ENCODE measurements at places on chromosomes 1 and 21.
A peak's percentile ranks its signal among the peaks of the same experiment; 100 is the strongest.

- no peak for DNase-seq
Measured at GRCh38 chr1:67484492-67484891, 54.3 kb upstream of the SERBP1 start.

GRCh38 chr1:222105393-222105737 is 363.5 kb upstream of the DUSP10 start:
- DNase-seq: no peak

- no peak for DNase-seq
Measured at GRCh38 chr1:58442114-58442513, 104.4 kb downstream of the OMA1 start.

DNA sequence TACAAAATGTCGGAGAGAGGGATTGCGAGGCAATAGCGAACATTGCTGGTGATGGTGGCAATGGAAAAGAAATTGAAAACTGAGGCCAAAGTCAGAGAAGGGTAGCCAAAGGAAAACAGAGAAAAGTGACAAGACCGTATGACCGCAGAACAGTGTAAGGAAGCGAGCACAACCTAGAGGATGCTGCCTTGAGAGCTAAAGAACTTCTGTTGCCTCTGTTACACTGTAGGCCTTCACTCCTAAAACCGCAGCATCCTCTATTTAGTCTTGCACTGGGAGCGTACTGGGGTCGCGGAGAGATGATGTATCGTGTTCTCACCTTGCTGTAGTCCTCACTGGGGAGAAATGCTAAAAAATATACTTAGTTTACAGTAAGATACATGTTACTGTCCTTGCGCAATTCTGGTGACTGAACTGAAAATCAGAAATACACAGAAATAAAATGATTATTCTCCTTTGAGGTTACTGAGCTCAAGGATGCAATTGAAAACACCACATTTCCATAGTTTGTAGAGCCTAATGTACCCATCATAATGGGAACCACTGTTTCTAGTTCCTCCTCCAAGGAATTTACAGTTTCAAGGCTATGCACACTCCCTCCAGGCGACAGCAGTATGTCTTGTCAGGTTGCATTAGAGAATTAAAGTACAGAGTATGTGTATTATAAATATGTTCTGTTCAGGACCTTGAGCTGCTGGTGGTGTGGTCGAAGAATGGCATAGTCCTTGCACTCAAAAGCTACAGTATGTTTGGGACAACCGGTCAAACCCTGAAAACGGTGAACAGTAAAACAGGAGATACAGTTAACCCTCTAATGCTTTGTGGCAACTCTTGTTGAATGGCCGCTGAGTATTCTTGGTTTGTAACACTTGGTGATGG is 1.3 kb downstream of the NEK7 start:
- DNase-seq: no peak

- DNase-seq: no peak
Measured at GRCh38 chr1:5913078-5913845, 79.0 kb downstream of the NPHP4 start.

GRCh38 chr21:33071770-33072306 is 1.9 kb downstream of the OLIG1 start:
- no peak for DNase-seq

DNA sequence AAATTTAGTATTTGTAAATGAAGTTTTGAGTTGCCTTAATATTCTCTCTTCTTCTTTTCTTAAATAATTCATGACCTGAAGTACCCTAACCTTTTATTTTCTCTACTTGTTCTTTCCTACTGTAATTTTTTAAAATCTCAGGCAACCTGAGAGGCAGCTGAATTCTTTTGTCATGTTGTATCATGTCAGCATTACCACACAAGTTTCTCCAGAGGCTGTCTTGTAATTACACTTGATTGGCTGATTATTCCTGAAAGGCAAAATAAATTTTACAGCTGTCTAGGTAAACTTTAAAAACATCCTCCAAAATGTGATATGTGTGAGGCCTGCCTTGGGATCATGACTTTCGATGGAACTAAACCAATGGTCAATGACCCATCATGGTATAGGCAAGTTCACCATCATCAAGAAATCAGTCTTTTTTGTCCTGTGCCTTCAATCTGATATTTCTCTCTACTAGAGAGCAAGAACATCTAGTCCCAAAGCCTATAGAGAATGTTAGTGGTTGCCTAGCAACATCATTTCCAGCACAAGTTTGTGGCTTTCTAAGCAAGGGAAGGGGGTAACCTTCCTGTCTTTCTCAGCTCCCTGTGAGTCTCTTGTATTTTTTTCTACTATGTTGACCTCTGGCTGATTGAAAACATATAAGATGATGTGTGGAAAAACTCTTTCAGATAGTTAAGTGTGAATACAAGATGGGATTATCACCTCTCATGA is 115.5 kb downstream of the GABPA start:
- no peak for DNase-seq

DNA sequence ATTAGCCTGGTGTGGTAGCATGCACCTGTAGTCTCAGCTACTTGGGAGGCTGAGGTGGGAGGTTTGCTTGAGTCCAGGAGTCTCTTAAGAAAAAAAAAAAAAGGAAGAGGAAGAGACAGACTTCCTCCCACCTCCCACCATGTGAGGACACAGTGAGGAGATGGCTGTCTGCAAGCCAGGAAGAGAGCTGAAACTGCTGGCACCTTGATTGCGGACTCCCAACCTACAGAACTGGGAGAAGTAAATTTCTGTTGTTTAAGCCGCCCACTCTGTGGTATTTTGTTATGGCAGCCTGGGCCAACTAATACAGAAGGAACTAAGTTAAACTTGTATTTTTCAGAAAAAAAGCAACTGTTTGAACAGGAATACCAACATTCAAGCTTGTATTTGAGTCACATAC is 21.7 kb downstream of the DOP1B start:
- DNase-seq: no peak

DNA sequence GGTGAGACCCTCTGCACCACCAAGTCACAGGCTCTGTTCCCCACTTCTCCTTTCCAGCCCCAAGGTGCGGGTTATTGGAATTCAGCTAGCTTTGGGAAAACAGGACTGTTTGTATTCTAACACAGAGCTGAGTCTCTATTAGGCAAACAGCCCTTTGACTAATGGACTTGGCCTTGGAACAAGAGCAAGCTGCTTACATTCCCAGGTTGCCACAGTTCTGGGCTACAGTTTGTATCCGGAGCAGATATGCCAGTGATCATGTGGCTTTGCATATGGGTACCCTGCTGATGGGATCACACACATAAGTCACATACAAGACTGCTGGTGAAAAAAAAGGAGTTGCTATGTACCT is 110.5 kb upstream of the COA6 start:
- DNase-seq: no peak

DNA sequence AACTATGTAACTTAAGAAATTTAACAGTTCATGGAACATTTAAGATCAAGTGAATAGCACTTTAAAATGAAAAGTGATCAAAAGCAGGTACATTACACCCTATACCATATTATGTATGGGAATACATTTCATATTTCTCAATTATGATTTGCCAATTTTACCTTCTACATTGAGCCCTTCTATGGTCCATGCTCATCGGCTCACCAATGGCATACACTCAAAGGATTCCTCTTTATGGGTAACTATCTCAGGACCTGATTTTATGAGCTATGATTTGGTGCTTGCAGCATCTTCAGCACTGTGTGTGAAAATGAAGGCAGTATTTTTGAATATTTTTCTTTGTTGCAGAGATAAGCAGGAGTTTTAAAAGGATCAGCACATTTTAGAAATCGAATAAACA is 33.5 kb downstream of the FUBP1 start:
- no peak for DNase-seq

DNA sequence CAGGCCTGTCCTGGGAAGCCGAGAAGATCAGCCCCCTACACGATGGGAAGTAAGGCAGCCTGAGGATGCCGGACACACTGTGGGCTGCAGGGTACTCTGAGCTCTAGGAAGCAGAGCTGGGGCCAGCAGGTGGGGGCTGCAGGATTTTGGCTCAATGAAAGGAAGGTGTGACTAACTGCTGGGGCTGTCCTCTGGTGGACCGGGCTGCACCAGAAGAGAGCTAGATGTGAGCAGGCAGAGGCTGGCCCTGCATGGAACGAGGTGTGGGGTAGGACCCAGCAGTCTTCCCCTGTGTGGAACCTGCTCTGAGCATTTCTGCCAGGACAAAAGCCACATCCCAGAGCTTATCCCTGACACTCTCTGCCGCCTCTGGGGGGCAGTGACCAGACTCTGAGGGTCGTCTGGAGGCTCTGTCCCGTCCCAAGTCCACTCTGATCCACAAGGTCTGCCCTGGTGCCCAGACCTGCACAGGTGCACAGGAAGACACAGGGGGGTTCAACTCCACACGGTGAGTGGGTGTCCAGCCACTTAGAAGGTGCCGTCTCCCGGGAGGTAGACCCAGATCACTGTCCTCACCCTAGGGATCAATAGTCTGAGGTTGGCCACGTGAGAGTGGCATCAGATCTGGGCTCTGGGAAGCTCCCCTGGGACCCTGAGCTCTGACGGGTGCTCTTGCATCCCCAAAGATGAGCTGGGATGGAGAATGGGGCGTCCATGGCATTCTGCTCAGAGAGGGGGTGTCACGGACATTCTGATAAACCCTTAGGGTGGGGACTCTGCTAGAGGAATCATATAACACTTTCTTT is 187.6 kb upstream of the VAMP3 start:
- DNase-seq: no peak

DNA sequence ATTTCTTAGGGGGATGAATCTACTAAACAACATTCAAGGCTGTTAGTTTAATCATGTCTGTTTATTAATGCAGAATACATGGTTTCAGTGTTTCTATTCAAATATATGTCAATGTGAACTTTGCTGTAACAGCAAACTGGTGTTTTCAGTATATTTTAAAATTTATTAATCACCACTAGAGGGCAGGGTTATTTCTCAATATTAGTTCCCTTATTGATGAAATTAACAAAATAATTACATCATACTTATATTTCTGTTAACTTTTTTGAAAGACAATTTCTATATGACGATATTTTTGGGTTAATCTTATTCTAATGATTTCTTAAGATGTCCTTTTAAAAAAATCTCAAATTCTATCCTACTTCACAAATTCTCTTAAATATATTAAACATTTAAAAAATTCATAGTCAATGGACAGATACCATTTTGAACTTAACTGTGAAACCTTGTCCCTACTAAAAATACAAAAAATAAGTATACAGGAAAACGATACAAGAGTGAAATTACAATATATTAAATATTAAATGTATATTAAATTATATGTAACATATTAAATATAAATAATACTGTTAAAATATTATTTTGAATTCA is 1034.1 kb upstream of the PRMT6 start:
- DNase-seq: no peak

DNA sequence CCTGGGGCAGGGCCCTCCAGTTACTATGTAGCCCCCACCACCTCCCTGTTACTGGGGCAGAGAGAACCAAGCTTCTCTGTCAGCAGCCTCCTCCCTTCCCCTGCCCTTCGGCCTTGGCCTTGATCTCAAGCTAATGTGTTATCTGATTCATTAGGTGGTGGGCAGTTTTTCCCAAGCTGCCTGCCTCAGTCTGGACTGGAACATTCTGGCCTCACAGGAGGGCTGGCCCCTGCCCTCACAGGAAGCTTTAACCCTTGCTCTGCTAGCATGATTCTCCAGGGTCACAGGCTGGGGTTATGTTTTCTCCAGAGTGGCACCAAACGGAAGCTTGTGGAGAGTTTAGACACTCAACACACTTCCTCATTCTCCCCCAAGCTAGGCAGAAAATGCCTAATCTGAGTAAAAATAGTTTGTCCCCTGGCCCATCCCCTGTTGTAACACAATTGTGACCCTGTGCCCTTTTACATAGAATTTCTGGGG is 37.2 kb upstream of the SLC6A9 start:
- no peak for DNase-seq

GRCh38 chr1:24373044-24373443 is 40.5 kb downstream of the STPG1 start:
- DNase-seq: peak; percentile 6

GRCh38 chr1:119285482-119285881 is 83.1 kb upstream of the HAO2 start:
- DNase-seq: no peak

- no peak for DNase-seq
Measured at GRCh38 chr1:221415651-221416050, 326.2 kb downstream of the DUSP10 start.

DNA sequence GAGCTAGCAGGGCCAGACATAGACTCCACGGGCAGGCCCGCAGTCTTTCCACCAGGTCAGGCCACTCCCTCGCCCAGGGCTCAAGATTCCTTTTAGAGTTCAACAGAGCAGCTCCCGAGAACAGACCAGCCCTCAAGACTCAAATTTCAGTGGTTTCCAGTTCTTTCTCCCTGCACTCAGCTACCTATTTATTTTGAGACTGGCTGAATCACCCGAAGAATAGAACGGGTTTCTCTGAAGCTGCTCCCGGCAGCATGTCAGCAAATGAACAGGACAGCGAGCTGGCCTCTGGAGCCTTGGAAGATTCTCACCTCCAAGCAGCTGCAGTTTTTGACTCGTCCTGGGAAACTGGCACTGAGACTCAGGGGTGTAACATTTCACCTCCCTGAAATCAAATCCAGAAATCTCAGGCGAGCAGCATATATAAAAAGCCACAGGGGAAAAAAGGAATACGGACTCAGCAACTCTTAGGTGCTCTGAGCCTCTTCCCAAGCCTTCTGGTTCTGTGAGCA is 177.9 kb downstream of the CLIC6 start:
- DNase-seq: no peak

DNA sequence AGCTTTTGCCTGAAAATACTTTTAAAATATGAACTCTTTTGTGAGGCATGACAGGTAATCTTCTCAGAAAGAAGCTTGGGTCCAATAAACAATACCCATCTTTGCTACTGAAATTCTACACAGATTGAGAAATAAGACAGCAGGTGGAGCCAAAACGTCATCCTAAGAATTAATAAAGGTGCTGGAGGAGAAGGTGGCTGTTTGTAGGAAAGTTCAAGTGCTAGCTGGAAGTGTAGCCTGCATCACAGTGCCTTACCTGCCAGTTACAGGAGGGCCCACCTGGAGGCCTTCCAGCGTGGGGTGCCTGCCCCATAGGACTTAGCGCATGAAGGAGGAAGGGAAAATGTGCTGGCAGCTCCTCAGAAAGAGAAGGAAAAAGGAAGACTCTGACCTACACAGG is 93.7 kb downstream of the TTC3 start:
- no peak for DNase-seq

- DNase-seq: peak; percentile 71
Measured at GRCh38 chr1:54335011-54335754, 71.0 kb downstream of the SSBP3 start.

DNA sequence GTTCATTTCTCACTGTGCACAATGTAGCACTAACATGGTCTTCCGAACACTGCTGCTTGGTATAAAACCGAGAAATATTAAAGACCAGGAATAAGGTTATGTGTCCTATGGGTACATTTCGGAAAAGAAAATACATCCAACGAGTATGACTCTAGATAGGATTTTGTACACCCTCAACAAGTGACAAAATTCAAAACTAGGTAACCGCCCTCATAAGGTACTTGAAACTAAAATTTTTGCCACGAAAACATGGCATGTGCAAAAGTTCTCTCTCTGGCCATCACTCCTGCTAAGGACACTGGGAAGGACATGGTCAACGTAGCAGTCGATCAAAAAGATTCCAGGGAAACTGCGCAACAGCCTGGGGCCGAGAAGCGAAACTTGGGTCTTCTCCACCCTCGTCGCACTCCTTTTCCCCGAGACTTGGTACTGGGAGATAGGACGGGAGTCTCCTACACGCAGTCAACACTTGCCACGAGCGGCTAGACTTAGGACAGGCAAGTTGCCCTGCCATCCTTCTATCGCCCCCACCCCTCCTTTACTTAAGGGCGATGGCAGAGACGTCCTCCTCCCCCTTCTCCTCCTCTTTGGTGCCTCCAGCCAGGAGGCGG is 338 bp upstream of the TOR1AIP1 start:
- DNase-seq: no peak
